ENCODE measurements at places on chromosomes 4 and X.
A peak's percentile ranks its signal among the peaks of the same experiment; 100 is the strongest.

DNA sequence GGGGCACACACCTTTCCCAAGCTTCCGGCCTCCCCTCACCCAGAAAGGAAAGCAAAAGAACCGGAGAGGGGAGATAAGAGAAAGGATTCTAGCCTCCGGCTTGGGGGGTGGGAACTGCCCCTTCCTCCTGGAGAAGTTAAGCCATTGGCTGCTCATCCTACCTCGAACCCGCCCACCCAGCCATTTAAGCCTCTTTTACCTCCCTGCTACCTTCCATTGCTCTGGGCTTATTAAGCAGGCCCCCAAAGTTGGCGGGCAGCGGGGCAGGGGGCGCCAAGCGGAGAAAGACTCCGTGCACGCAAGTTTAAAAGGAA, 2.3 kb downstream of the MAML3 start:
- DNase-seq: peak; percentile 98

DNA sequence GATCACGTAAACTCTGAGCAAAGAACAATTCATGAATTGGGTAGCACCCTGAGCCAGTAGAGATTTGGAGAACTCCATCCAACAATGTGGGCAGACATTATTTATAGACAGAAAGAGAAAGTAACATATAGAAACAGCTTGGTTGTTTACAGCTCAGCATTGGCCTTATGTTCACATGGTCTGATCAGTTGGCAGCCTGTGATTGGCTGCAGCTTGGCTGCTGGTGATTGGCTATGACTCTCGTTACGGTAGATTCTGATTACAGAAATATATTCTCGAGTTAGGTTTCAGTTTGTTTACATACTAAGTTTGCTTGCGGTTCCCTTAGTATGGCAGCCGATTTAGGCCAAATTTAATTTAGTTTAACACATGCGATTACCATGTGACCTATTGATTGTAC, 663.4 kb downstream of the RAPGEF2 start:
- DNase-seq: peak; percentile 96

DNA sequence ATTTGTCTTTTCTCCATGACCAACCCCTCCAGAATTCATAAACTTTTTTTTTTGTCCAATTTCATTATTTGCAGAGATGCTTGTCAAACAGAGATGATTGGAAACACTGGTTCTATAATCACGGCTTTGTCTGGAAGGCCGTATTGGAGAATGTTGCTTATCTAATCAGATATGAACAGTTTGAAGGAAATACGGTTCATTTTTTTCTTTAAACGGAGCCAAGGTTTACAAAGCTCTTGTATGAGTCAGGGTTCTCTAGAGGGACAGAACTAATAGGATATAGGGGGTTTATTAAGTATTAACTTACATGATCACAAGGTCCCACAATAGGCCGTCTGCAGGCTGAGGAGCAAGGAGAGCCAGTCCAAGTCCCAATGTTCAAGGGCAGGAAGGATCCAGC, 1415.8 kb downstream of the C4orf33 start:
- no peak for DNase-seq

DNA sequence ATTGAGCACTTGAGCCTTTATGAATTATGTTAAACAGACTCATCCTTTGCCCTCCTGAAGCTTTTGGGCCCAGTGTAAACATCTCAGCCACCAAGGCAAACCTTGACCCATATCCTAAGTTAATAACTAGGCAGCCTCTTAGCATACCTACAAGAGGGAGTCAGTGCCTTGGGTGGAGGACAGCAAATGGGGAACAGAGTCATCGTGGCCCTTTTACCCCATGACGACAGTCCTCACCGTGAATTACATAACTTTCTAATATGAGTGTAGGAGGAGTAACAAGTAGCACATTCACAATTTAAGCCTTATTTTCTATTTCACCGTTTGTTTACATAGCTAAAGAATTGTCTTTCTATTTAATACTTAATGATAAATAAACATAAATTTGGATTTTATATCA, 16.8 kb downstream of the CLDN22 start:
- no peak for DNase-seq

- peak; percentile 24 for DNase-seq
Measured at GRCh38 chrX:151713849-151714248, 2.0 kb upstream of the FATE1 start.

DNA sequence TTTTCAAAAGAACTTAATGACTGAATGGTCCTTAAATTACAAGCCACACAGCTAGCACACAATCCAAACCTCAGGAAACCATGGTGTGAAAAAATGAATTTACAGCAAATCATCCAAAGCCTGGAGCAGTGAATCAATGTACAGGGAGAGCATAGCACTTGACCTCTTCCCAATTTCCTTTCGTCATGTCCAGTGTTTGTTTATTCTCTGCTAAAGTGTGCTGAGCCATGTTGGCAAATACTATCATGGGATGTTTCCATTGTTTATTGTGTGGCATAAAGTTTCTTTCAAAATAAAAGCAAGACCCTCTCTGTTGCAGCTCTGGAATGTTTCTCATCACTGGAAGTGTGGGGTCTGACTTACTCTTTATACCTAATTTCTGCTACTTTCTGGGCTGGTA, 25.4 kb upstream of the FAM47B start:
- no peak for DNase-seq

DNA sequence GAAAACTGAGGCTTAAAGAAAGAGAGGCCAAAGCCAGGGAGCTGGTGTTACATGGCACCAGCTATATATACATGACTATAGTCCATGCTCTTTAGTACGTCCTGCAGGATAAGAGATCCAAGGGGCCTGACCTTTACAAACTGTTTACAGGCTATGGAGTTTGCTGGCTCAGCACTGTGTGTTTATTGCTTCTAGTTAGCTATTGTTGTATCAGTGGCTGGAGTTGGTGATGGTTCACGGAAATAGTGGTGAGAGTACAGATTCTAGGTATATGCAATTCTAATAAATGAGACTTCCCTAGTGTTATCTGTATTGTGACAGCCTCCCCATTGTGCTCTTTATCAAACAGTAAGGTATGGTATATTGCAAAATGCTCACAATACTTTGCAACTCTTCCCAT, 46.5 kb downstream of the REPS2 start:
- DNase-seq: peak; percentile 39

DNA sequence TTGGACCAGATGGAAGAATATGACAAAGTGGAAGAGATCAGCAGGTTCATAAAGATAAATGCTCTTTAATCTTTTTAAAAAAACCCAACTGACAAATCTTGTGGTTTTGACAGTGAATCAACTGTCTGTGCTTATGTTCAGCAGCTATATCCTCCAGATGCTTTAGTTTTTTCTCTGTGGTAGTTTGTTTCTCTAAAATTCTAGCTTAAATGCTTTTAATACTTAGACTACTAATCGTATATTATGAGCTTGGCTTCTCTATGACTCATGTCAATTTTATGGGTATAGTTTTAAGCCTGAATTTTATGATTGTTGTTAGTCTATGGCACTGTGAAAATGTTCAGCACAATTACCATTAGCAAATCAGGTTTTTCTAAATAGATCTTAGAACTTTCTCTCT, 12.9 kb downstream of the HHIP start:
- DNase-seq: peak; percentile 80

DNA sequence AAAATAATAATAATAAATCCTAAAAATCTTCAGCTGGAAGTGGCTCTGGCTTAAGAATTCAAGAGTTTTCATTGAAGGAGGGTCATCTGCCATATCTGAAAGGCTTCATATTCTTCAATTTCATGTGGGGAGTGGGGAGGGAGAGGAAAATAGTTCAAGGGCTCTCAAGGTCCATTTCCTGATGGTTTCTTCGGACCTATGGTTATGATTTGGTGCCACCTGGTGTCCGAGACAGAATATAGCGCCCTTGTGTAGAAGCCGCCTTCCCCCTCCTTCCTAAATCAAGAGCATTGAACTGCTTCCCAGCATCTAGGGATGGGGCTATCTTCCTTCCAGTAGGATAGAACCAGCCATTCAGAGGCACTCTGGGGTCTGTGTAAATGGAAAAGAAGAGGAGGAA, 34.3 kb downstream of the NLGN3 start:
- peak; percentile 80 for DNase-seq
